Fibroblast of skin of left quadriceps (primary cell): ENCODE measurements at places on chromosomes 12 and 14.

DNA sequence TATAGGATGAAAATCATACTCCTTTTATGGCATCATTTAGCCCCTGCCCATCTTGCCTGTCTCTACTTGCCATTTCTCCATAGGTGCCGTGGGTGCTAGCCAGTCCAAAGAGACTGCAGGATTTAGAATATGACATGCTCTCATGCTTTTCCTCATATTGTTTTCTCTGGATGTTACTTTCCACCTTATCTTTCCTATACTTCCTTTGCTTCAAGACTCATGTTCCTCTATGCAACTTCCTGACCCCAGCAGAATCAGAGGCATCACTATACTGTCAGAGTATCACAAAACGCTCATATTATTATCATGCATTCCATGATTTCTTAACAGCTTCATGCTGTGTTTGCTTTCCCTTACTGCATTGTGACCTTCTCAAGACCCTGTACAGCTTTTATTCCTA lies 220.8 kb upstream of the ABCD2 start:
- DNase-seq, result no peak

GRCh38 chr14:72751276-72752033 lies 142.4 kb downstream of the DPF3 start:
- no peak for DNase-seq

- no peak for DNase-seq
Measured at GRCh38 chr12:124183172-124183571, 111.7 kb upstream of the RFLNA start.

GRCh38 chr14:69715725-69716477 lies 51.0 kb upstream of the SRSF5 start:
- DNase-seq, result peak; percentile 54

DNA sequence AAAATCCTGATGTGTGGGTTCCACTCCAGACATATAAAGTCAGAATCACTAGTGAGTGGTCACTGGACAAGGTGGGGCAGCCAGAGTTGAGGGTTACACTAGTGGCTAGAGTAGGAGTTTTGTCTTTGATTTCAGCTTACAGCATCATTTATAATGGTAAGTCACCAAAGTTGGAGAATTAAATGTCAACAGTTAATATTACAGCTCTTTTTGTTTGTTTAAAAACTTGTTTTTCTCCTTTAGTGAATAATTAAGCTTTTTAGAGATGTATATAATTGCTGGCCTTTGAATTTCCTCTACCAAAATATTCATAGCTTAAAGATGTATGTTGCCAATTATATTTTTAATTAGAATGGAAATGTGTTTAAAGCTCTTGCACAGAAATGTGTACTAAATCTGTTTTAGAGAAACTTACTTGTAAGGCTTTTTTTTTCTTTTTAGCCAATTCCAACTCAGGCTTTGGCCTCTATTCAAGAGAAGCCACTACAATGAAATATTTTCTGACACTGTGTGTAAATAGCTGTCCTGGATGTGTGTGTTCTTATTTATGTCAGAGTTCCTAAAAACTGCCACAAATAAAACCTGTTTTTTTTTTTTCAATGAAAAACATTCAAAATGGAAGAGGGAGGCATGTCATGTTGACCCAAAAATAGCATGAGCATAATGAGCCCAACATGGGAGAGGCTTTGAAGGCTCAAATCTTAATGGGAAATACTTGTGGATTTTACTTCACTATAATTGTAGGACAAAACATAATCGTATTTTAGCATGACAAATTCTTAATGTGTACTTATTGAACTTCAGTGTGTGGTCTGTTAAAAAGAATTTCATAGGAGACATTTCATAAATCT lies 92.2 kb downstream of the TBC1D30 start:
- DNase-seq, result no peak

DNA sequence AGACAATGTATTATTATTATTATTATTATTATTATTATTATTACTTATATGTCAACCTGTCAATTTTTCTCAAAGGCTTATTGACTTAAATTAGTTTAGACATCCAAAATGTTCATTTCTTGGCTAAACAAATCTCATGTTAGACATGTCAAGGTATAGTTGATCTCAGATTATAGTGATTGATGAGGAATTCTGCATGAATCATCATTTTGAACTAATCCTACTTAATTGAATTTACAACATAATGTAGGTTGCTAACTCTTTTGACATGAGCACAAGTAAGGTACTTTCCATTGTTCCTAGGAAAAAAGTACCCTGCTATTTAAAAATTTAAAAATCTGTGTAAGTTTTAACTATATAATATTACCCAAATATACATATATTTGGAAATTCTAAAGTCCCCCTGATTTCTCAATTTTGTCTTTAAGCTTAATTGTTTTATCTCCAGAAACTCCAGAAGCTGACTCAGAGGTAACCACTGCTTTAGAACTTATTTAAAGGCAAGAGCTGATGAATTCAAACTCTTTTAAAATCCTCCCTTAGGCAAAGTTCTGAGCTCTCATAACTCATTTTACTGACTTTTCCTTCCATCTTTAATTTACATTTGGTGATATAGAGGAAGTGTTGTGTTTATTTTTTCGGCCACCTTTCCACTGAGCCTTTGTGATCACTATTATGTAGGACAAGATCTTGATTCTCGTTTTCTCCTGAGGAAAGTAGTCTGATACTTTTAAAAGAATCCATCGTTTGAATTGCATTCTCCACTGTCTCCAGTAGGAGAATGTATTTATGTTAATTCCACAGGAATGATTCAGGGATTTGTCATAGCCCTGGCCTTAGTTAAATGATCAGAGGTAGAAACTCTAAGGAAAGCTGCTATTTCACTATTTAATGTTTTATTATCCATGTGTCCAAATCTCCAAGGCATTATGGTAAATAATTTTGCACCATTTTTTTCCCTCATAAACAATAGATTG lies 1304.5 kb downstream of the AACS start:
- no peak for DNase-seq

GRCh38 chr12:27982951-27983350 lies 10.4 kb upstream of the PTHLH start:
- DNase-seq, result no peak

GRCh38 chr12:1795221-1795784 lies 25.1 kb upstream of the LRTM2 start:
- no peak for DNase-seq

GRCh38 chr14:23434488-23435222 lies 805 bp downstream of the MYH7 start:
- DNase-seq, result no peak

- no peak for DNase-seq
Measured at GRCh38 chr12:4115570-4115969, 158.0 kb upstream of the CCND2 start.

- no peak for DNase-seq
Measured at GRCh38 chr14:104337351-104337750, 199.0 kb downstream of the KIF26A start.

GRCh38 chr12:6708960-6709394 lies 8.4 kb upstream of the PIANP start:
- DNase-seq, result no peak

GRCh38 chr14:41397926-41398325 lies 208.8 kb upstream of the LRFN5 start:
- DNase-seq, result no peak

DNA sequence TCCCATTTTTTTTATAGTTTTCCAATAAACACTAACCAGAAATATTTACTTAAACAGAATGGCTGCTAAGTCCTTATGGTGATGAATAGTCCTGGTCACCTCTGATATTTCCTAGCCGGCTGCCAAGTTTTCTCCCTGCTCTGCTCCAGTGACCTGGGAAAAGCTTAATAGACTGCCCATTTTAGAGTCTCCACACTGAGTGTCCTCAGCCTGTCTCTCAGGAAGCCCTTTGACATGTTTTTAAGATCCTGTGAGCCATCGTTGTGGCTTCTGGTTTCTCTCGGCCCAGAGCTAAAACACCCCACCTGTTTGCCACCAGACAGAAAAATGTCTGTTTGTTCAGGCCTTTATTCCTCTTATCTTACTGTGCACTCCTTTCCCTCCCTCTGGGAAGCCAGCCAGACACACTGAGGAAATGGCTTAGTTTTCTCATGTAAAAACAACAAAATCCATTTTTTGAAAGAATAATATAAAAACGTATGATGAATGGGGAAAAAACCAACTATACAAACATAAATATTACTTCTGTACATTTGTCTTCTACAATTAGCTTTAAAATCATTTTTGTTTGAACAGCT lies 25.4 kb upstream of the ALDH2 start:
- no peak for DNase-seq

DNA sequence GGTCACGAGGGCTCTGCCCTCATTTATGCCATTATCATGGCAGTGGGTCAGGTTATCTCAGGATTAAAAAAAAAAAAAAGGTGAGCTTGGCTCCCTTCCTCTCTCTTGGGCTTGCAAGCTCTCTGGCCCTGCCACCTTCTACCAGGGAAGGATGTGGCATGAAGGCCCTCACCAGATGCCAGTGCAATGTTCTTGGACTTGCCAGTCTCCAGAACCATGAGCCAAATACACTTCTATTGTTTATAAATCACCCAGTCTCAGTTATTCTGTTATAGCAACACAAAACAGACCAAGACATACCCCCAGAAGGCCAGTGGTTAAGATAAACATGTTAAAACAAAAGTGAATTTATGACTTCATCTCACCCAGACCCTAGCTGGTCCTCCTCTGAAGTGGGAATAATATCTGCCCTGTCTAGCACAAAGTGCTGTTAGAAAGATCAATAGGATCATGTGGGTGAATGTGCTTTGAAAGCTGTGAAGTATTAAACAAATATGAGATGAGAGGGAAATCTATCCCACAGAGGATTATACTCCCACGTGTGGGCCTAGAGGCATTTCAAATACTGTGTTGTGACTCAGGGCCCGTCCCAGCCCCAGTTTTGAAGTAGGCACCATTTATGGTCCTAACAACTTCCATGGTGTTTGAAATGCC lies 88.6 kb downstream of the NINJ2 start:
- no peak for DNase-seq

- no peak for DNase-seq
Measured at GRCh38 chr12:112304436-112304835, 77.8 kb downstream of the HECTD4 start.

- no peak for DNase-seq
Measured at GRCh38 chr14:72541546-72541945, 352.4 kb downstream of the DPF3 start.

GRCh38 chr12:20415641-20416040 lies 47.3 kb downstream of the PDE3A start:
- DNase-seq, result no peak

DNA sequence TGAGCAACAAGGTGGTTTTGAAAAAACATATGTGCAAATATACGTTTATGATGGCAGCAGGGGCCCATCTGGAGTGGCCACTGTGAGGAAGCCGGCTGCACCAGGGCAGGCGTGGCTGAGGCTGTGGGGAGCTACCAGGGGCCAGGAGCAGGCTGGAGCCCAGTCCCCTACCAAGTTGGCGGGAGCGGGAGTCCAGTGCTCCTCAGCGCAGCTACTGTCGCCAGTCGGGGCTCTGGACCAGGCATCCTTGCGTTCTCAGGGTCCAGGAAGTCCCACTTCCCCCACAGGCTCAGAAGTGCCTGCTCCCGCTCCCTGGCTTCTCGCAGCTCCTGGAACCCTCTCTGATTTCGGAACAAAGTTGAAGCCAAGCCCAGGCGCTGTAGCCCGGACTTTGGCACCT lies 1377.5 kb upstream of the FLRT2 start:
- no peak for DNase-seq

GRCh38 chr14:56979936-56980335 lies 169.7 kb upstream of the OTX2 start:
- DNase-seq, result no peak

GRCh38 chr12:114319422-114319821 lies 86.5 kb downstream of the TBX5 start:
- DNase-seq, result no peak

DNA sequence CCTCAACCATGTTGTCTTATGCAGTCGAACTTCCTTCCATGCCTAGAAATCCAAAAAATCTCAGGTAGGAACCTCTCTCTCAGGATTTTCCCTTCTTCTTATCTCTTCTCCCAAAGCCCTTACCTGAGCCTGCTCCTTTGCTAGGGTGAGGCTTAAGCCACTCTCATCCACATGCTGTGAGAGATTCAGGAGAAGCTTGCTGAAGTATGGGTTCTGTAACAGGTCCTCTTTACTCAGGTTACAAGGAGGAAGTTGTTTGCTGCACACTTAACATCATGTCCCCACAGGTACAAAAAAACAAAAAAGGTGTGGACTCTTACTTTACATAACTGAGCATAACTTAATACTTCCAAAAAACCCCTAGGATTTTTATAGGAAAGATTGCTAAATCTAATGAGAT lies 4.5 kb downstream of the HAUS4 start:
- DNase-seq, result no peak

DNA sequence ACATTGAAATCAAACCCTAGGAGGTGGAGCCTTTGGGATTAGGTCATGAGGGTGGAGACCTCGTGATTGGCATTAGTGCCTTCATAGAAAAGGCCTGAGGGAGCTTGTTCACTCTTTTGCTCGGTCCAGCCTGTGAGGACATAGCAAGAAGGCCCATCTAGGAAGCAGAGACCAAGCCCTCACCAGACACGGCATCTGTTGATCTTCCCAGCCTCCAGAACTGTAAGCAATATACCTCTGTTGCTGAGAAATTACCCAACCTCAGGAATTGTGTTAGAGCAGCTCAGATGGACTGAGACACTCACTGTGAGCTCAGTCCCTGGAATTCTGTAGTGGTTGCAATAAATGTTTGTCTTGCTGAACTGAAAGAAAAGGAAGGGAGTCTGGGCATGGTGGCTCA lies 116.2 kb upstream of the MAP1LC3B2 start:
- DNase-seq, result no peak

DNA sequence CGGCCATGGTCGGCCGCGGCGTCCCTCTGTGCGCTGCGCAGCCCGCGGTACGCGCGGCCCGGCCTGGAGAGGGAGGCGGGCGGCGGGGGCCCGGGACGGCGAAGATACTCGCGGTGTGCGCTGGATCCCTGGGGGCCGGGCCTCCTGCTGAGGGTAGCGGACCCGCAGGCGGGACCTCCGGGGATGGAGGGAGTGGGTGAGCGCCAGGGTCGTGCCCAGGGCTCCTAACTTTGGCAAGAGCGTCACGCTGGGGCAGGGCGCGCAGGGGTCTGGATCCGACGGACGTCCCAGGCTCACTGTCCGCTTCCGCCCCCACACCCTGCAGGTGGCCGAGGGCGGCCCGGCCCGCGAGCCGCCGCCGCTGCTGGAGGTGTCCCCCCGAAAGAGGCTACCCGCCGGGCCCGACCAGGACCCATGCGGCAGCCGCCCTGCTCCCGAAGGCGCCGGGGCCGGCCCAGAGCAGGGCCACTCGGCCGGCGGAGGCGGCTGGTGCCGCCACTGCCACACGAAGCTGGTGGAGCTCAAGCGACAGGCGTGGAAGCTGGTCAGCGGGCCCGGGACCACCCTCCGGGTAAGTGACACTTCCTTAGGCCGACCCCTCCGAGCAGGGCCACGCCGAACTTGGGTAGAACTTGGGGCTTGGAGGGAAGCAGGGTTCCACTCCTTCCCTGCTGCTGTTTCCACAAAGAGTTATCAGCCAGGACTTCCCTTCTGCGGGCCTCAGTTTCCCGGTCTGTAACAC lies 502 bp downstream of the KIF26A start:
- DNase-seq, result no peak

DNA sequence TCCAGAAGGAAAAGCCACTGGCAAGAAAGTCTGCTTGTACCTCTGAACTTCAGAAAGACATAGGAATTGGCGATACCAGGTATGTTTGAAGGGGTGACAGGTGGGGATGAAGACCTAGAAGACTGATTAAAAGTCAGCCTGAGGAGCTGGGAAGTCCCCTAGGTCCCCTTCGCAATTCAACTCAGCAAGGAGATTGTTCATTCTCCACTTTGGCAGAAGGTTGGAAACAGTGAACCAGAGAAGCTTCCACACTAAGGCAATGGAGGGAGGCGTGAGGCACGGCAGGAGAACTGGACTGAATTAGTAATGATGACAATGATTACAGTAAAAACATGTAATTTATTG lies 240.3 kb upstream of the TMPO start:
- no peak for DNase-seq

GRCh38 chr14:20935303-20935984 lies 19.8 kb upstream of the RNASE2 start:
- no peak for DNase-seq
